ENCODE measurements at places on chromosomes 11 and 22. TPM values are rescaled to one million over a fixed set of nuclear protein-coding genes. Genes with fewer than 3 reads are reported as not detected.

The PKP3 gene
- not detected for total RNA-seq

The GAB4 gene
- not detected for total RNA-seq

The OSM gene
- total RNA-seq: 237 TPM

The OSBP2 gene
- 1.2 TPM for total RNA-seq

The GPR137 gene
- total RNA-seq: 36.5 TPM

The IFITM1 gene
- total RNA-seq: 724 TPM

The CRYBB1 gene
- not detected for total RNA-seq

The INS gene
- not detected for total RNA-seq

Data from T-helper 2 cell treated with Interferon-gamma antibody and Interleukin-4, amounts not matched to agents 100 ng/mL and 5 ng/mL, for 36 hours (primary cell).